ENCODE measurements at places on chromosomes 2 and 18.
A peak's percentile ranks its signal among the peaks of the same experiment; 100 is the strongest.

DNA sequence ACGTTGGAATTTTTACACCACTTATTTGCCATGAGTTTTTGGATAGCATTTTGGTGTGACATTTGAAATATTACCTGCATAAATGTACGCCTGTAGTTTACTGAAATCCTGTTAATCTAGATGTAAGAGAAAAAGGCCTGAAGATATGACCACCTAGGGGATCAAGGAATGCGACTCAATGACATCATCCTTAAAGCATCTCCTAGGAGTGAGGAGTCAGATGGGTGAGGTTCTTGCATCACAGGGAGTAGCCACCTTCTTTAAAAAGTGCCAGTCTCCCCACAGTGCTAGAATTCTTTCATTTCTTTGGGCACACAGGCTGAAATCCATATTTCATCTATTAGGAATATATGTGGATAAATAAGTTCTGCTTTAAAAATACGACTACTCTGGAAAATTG lies 34.5 kb downstream of the ADCYAP1 start:
- DNase-seq, result no peak

GRCh38 chr2:111999809-112000208 lies 55.3 kb upstream of the TMEM87B start:
- no peak for DNase-seq

- DNase-seq, result no peak
These were observed 378.2 kb downstream of the STK39 start for GRCh38 chr2:167869200-167869599.

- DNase-seq, result no peak
These were observed at the start of gene COLEC12 for GRCh38 chr18:500632-501405. Gene COLEC12 (minus strand): TSS chr18:500701. CDS start chr18:500514, 187 bp downstream.

GRCh38 chr2:43225788-43226557 lies 433 bp downstream of the ZFP36L2 start:
- DNase-seq, result peak; percentile 25

DNA sequence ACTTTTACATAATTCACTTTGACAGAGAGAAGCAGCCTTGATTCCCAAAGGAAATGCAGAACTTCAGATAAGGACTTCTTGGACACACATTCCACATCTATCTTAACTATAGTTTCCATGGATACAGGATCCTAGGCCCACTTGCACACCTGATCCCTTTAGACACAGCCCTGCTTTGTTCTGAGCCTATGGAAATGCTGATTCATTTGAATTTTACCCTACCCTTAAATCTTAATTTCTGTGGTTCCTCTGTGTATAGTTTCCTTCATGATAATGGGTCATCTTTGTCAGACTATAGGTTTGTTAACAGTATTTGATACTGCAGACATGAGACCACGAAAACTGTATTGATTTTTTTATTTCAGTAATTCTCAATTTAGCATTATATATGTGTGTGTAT lies 77.4 kb downstream of the ACTR3 start:
- no peak for DNase-seq

DNA sequence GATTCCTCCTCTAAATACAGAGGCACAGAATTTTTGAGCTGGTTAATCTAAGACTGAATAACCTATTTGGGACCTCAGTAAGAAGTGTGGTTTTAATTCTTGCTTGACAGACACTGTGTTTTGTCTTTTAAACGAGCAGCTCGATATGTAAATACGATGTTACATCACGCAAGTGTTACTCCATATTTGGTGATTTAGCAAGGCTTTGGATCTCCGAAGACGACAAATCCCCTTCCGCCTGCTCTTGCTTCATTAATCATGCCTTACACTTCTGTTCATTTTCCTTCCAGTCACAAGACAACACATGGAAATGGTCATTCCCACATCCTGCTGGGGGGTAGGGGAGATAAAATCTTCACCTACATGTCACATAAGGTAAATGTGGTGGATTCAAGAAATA lies 9.4 kb downstream of the BCL11A start:
- DNase-seq, result no peak

DNA sequence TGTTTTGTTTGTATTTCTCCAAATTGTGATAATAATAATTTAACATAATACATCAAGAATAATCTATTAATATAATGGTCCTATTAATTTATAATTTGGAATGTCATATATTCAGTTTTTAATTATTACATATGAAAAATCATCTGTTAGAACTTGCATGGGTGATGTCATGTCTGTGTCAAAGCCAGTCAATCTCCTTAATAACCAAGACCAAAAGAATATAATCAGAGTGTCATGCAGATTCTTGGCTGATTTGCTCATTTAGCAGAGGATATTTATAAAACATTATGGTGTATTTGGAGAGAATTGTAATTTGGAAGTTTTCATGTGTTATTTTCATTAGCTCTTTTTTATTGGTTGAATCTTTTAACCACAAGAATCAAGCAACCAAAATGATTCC lies 96.4 kb downstream of the PIK3C3 start:
- no peak for DNase-seq

- DNase-seq, result no peak
These were observed 432.8 kb upstream of the LRRTM4 start for GRCh38 chr2:77954931-77955330.

DNA sequence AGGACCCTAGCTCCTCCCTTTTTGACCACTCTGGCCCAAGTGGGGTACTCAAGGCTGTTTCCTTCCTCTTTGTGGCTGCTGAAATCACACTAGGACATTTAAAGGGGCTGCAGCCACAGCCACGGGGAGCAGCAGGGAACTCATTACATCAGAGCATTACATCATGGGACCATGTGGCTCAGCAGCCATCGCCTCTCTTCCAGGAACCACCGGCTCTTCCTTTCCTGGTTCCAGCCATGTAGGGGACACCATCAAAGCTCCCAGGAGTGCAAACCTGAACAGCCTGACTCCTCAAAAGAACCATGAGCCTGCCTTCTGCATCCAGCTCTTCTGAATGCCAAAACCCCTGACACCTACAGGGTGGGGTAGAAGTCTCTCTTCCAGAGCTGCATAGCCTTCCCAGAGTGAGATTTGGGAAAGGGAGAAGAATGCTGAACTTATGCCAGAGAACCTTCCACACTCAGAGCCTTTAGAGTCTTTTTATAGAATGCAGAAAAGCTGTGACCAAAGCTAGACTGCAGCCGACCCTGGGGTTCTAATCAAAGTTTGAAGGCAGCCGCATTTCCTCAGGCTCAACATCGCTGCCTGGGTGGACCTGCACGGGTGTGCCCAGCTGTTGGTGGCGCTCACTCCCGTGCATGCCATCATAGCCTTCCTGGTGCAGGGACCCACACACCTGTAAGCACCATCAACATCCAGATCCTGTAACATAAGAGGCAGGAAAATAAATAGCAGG lies 121.7 kb downstream of the KLHL29 start:
- no peak for DNase-seq
